Activated CD4-positive, alpha-beta T cell treated with anti-CD3 and anti-CD28 coated beads, Interleukin-2, amount 50 U/mL, for 24 hours (primary cell): ENCODE measurements at places on chromosomes 11 and 22.

- no peak for DNase-seq
These were observed 86.6 kb downstream of the TSPAN18 start for GRCh38 chr11:44813401-44813800.

GRCh38 chr22:47063606-47064005 lies 301.2 kb downstream of the TBC1D22A start:
- no peak for DNase-seq

- no peak for DNase-seq
These were observed 84.8 kb downstream of the PPP6R3 start for GRCh38 chr11:68545347-68545746.

DNA sequence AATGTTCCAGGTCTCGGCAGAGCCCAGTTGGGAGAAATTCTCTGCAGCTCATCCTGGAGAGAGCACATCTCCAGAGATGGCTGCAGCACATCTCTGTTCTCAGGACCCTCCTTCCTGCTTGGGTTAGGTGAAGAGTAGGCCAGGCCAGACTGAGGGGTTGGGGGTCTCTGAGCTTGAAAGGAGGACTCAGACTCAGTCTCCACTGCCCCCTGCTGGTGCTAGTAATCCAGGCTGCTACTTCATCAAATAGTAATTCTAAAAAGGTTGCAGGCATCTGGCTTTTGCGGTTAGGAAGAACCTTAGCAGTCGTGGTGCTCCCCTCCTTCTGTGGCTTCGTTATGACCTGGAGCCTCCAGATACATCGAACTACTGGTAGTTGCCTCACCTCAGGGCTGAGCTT lies 9.7 kb downstream of the TUB start:
- no peak for DNase-seq

DNA sequence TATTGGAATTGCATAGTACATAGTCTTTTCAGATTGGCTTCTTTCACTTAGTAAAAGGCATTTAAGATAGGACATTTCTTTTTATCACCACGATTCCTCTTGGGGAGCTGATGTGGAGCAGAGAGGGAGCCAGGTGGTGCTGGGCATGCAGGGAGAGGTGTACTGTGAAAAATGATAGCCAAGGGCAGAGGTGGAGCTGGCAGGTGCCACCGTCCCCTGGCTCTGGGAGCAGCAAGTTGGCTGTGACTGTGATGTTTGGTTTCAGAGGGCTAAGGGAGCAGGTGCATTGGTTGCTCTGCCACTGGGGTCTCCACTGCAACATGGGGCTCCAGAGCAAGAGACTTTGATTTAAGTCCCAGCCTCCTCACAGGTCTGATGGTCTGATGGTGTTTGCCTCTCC lies 16.5 kb downstream of the SGSM1 start:
- DNase-seq, result no peak

GRCh38 chr11:15532432-15532831 lies 417.7 kb downstream of the INSC start:
- DNase-seq, result no peak

GRCh38 chr11:9219115-9219514 lies 46.0 kb downstream of the DENND5A start:
- no peak for DNase-seq

DNA sequence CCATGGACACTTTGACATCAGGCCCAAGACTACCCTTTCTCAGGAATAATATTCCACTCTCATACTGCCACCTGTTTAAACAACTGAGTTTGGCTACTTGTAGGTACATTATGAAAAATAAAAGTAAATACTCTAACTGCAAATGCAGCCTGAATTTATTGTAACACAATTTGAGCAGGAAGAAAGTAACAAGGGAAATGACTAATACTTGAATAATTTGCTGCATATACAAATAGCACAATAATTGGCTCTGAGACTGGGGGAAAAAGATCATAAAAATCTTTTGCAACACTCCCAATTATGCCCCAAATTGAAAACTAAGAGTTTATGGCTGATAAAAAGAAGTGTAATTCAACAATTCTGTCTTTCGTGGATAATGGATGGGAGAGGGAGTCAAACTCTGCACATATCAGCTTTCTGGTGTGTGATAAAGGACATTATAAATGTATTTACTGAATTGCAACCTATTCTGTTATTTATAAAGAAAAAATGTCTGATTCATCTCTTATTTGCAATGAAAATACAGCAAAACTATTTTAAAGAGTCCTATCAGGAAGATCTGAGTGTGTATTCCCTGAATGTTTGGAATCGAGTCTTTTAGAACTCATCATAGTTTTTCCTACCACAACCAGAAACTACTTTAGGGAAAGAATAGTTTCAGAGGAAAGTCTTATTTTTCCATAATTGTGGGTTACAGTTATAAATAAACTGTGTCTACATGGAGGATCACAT lies 359.0 kb downstream of the JRKL start:
- no peak for DNase-seq

DNA sequence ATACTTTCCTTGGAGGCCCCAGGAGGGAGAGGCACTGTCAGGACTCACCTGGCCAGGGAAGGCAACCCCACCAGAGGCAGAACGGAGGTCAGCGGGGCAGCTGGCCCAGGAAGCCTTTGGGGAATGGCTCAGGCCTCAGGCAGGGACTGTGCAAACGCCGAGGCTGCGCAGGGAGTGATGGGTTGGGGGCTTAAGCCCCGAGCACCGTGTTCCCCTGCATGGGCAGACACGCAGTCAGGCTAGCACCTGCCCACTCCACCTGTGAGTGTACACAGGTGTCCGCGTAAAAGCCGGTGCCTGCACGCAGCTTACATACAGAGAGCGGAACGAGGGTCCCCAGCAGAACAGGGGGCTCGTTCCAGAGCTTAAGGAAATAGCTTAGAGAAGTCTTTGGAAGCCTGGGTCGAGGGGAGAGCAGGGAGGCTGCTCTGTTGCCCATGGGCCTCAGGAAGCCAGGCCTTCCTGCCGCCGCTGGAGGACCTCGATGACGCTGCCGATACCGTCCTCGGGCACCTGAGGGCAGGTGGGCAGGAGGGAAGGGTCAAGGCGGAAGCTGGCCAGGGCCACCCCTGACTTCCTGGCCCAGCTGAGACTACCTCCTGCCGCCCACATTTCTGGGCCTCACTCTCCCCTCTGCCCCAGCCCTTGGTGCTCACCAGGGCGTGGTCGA lies 4.0 kb downstream of the CASTOR1 start:
- no peak for DNase-seq
